ENCODE measurements at places on chromosomes 13 and 19.
A peak's percentile ranks its signal among the peaks of the same experiment; 100 is the strongest.

DNA sequence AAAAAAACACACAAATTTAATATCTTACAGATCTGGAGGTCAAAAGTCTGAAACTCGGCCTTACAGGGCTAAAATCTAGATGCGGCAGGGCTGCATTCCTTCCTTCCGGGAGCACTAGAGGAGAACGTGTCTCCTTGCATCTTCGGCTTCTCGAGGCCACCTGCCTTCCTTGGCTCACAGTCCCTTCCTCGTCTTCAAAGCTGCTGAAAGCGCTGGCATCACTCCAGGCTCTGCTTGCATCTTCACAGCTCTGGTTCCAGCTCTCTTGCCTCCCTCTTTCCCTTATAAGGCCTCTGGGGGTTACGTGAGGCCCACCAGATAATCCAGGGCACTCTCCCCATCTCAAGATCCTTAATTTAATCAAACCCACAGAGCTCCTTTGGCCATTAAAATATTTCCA, 10.5 kb downstream of the XRCC1 start:
- no peak for DNase-seq

DNA sequence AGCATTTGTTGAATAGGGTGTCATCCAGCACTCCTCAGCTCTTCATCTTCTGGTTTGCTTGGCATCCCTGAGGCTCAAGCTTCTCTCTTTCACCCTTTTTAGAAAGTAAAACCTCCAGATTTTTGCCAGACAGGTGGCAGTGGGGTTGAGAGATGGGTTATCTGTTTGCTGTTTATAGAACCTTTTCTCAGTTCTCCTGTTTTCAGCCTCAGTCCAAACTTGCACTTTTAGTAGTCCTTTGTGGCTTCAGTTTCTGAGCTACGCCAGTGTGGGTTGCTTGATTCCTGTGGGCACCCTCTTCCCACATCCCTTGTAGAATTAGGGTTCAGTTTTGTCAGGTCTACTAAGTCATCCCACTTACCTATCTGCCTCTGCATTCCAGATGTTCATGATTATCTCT, 147.9 kb downstream of the PAN3 start:
- no peak for DNase-seq

- no peak for DNase-seq
Observed at GRCh38 chr19:32336259-32337083, 8.9 kb upstream of the ZNF507 start.

GRCh38 chr13:109357751-109358471, 428.5 kb downstream of the IRS2 start:
- no peak for DNase-seq

DNA sequence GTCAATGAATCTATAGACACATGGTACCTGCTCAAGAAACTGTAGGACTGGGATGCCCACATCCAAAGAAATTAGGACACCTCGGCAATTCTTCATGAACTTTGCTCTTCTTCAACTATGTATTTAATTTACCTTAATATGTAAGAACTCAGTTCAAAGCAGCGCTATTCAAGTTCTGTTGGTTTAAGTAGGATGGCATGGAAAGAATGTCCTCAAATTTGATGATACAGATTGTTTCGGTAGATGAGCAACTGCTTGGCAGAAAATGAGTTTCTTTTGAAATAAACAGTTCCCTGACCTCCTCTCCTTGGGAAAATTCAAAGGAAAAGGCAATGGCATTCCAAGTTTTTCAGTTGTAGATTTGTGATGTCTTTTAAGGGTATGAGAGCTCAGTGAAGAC, 36.7 kb downstream of the FGF9 start:
- DNase-seq: no peak

- DNase-seq: no peak
Observed at GRCh38 chr13:111573801-111574200, 253.4 kb downstream of the TEX29 start.

DNA sequence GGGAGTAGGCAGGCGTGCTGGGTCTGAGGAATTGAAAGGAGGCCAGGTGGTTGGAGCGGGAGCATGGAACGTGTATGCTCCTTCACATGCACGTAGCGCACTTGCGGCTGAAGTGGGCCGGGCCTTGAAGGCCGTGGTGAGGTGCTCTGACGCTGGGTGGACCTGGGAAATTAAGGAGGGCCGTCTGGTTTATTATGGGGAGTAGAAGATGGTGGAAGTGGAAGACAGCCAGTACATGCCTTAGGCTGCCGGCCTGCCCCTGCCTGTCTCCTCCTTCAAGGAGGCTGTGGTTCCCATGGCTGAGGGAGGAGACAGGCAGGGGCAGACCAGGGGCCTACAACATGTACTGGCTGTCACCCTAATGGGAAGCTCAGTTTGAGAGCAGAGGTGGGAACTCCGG, 23.9 kb downstream of the GATAD2A start:
- DNase-seq: no peak

GRCh38 chr19:55866521-55866920, 30.2 kb downstream of the NLRP4 start:
- DNase-seq: no peak

DNA sequence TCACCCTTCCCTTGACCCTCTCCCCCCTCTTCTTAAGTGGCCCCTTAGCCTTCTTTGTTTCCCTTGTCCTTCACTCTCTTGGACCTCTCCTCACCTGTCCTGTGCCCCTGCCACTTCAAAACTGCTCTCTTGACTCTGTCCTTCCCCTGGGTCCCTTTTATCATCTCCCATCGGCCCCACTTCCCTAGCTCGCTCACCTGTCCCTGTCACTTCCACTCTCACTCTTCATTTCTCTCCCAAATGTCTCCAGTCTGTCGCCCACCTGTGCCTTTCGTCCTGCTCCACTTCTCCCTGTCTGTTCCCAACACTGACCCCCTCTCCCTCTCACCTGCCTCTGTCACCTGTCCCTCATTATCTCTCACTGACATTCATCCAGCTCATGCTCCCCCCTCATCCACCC, 699 bp downstream of the IFNL1 start:
- DNase-seq: no peak

GRCh38 chr19:29003641-29004409, 209.1 kb downstream of the UQCRFS1 start:
- DNase-seq: no peak

- no peak for DNase-seq
Observed at GRCh38 chr13:113992276-113993005, 18.6 kb upstream of the C13orf46 start.

- no peak for DNase-seq
Observed at GRCh38 chr19:14091813-14092462, 1.4 kb upstream of the SAMD1 start.

GRCh38 chr13:41916173-41916954, 44.5 kb downstream of the VWA8 start:
- no peak for DNase-seq

GRCh38 chr13:51091839-51092238, 19.2 kb downstream of the C13orf42 start:
- DNase-seq: no peak

GRCh38 chr13:68007576-68007975, 777.4 kb upstream of the PCDH9 start:
- no peak for DNase-seq

- no peak for DNase-seq
Observed at GRCh38 chr19:34979819-34980640, 16.0 kb upstream of the ZNF792 start.

- peak; percentile 12 for DNase-seq
Observed at GRCh38 chr19:23817519-23817918, 58.8 kb upstream of the ZNF681 start.

DNA sequence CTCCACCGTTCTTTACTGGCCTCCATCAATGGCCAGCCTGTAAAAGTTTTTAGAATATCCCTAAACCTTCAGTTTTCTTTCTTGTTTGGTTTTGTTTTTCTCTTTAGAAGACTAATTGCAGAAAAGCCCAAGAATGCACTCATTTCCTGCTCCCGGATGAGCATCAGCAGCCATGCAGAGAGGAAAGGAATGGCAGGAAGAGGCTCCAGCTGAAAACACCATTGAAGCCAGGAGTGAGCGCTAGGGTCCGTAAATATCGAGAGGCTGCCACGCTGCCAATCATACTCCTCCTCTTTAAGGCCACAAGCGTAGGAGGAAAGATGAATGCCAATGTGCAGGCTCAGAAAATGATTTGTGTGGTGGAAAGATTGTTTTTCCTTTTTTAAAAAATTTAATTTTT, 57.4 kb upstream of the UBE2L5 start:
- no peak for DNase-seq

DNA sequence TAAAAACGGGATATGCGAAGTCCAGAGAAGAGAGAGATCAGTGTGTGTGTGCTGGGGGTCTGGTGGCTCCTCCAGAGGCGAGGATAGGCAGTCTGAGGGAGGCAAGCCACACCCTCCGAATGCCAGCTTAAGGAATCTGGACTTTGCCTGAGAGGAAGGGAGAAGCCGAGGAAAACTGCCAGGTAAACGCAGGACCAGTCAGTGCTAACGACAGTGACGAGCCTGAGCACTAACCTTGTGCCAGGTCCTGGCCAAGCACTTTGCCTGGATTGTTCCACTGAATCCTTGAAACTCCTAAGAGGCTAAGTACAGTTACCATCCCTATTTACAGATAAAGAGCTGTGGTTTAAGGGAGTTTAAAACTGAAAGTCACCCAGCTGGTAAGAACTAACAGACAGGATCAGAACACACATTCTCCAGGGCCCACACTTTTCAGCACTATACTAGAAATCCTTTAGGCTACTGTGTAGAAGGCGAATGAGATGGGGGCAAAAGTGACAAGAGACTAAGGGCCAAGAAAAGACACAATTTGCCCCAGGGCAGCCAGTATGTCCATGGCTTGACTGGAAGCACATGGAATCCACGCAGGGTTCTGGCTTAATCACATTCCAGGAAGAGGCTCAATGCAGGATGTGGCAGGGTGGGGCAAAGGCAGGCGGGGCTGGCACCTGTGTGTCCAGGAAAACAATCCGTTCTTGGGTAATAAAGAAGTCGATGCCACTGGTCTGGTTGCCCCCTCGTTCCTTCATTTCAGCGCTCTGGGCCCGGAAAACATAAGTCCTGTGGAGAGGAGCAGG, 15.1 kb downstream of the SMG9 start:
- no peak for DNase-seq
